Activated T-helper 9 cell treated with anti-CD3 and anti-CD28 coated beads, Interleukin-2, amount 50 U/mL, for 16 hours (primary cell): ENCODE measurements at places on chromosomes 4 and X.

- no peak for DNase-seq
Measured at GRCh38 chr4:1961563-1961962, 47.2 kb downstream of the NELFA start.

DNA sequence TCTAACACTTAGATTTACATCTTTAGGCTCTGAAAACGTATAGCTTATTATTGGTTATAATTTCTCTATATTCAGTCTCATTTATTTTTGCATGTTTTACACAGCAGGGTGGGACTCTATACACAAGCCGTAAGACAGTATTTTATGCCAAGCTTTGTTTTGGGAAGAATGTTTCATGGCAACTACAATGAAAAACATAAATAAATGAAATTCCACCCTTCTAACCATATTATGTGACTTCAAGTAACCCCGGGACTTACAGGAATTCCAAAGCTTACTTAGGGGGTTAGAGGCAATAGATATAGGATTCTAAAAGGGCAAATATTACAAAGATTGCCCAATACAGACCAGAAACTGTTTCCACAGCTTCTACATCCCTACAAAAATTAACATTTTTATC lies 370.9 kb downstream of the PRR32 start:
- no peak for DNase-seq

DNA sequence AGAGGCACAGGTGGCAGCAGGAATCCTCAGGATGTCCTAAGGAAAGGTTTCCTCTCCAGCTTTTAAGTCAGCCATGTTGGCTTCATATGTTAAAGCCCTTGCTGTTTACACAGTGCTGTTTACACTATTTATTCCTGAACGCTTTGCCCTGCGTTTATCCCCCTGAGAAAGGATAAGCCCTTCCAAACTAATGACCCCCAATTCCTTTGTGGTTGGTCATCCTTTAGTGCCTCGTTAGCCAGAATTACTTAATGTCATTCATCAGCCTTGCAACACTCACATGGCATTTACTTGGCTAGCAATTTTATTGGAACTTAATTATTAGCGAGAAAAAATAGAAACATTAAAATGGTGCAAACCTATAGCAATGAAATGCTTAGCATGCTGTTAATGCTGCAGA lies 23.8 kb downstream of the VCX2 start:
- no peak for DNase-seq

- no peak for DNase-seq
Measured at GRCh38 chr4:31045151-31045550, 325.0 kb downstream of the PCDH7 start.

- no peak for DNase-seq
Measured at GRCh38 chr4:27011401-27011800, 150.8 kb downstream of the STIM2 start.

DNA sequence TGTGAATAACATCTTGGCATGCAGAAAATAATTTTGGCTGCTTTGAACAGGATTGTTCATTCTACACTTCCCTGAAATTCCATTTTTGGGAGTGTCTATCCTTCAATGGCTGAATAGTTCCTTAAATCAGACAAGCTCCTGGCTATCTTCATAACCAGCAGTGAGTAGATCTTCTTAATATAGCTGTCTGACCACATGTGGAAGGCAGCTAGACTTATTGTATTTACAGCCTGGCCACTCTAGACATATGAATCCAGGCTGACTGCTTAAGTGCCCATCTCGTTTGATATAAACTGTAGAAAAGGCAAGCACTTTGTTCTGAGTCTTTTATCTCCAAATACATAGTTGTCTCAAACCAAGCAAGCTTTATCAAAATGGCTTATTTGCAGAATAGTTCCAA lies 40.0 kb downstream of the PWWP3B start:
- DNase-seq = no peak

GRCh38 chr4:18638031-18638430 lies 616.5 kb upstream of the LCORL start:
- no peak for DNase-seq

DNA sequence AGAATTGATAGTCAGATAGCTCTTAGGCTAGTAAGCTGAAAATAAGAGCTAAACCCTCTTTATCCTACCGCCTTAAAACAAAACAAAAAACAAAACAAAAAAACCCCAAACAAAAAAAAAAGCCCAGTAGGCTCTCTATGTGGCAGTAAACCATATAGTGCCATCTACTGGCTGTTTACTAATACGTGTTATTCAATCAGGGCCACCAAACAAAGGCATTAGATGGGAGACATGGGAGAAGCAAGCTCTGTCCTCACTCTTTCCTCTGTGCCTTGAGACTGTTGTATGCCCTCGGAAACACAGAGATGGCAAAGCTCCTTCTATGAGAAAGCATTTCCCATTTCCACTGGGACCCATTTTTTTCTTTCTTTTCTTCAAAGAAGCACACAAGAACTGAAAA lies 148.8 kb upstream of the MID1 start:
- no peak for DNase-seq

DNA sequence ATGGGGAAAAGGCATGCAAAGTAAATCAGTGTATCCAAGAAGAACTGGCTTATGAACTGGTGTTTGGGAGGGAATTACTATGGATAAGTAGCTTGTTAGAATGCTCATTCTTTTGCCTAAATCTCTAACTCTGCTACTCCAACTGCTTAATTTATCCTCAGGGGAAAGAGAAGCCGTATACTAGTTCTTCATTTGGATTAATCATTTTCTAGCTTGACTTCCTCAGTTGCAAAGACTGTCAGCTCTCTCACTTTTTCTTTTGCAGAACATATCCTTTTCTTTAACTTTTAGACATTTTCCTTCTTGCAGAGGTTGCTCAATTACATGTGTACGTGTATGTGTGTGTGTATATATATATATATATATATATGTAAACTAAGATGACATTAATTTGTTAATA lies 21.9 kb downstream of the GPRIN3 start:
- no peak for DNase-seq

DNA sequence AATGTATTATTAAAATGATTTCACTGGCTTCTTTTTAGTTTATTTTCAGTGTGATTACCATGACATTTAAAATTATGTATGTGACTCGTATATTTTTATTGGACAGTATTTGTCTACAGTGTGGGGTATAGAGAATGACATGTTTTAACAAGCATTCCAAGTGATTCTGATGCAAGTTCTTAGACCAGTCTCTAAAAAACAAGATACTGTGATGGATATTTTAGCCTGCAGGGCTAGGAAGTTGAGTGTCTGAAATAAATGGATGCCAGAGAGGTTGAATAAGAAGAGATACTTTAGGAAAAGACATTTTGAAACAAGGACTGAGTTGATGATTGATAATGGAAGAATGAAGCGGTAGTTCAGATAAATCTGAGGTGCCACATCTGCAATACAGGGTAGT lies 3.5 kb upstream of the MAD2L1 start:
- no peak for DNase-seq

DNA sequence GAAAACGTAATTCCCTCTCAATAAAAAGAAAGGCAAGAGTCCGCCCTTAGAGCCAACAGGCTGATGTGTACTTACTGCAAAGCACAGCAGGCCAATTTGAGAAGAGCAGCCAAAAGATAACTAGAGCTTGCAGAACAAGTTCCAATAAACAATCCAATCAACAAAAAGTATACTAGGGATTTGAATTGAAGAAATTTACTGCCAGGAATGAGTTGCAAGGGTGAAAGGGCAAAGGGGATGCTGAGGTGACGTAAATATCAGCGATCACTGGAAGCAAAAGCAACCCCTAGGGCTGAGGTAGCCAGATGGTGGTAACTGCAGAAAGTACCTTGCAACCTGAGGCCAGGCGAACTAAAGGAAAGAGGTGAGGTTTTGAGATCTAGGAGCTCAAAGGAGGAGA lies 152.1 kb upstream of the TENM3 start:
- no peak for DNase-seq
